CD4-positive, alpha-beta T cell (primary cell): ENCODE measurements at places on chromosomes 16 and 17. TPM values are rescaled to one million over a fixed set of nuclear protein-coding genes. Genes with fewer than 3 reads are reported as not detected.

- peak; percentile 39 for DNase-seq
Measured at GRCh38 chr17:43940630-43941029, 1.6 kb downstream of the PPY start.

- DNase-seq, result no peak
Measured at GRCh38 chr16:4593086-4593485, 21.6 kb downstream of the UBALD1 start.

GRCh38 chr16:1525871-1526607, 7.4 kb upstream of the TMEM204 start:
- DNase-seq, result no peak

GRCh38 chr17:76925441-76925891, 57.3 kb downstream of the MGAT5B start:
- no peak for DNase-seq

DNA sequence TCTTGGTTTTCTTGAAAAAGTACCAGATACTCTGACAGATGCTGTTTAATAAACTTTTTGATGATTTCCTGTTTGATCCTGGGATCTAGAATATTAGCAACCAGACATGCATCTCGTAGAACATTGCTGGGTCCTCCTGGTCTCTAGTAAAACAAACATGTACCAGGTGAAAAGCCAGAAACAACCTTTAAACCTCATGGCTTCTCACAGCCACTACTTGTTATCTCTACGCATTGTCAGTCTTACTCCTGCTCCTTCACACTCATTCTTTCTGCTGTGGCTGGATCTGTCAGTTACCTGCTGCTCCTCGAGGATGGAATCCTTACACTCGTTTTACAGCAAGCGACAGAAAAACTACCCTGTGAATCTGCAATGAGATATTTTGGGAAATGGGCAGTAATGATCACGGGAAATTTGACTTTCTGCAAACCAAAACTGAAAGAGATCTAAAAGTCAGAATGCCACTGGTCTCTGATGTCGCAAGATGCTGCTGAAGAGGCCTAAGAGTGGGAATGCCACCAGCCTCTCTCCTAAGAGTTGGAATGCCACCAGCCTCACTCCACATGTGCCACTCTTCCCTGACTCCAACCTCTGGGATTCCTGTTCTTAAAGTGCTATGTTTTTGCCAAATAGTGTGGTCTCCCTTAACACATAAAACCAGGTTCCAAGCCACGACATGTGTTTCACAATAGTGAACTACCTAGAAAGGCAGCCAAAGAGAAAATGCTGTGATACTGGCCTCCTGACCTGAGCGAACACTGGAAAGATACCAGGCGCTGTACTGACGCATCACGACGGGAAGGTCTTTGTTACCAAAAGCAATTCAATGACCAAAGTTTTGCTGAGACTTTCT, 86.3 kb downstream of the VPS53 start:
- DNase-seq, result no peak

The ARRB2 gene
- total RNA-seq, result 220 TPM

The TMEM186 gene
- 3.1 TPM for total RNA-seq

The PRSS36 gene
- 0.56 TPM for total RNA-seq

The IL34 gene
- total RNA-seq, result 0.84 TPM
